Nucleus accumbens (tissue), 56 donors: ENCODE measurements at places on chromosomes 6 and 20.

GRCh38 chr6:41457303-41457670, 88.9 kb upstream of the FOXP4 start:
- DNase-seq, result no peak

GRCh38 chr20:51529758-51530157, 12.8 kb downstream of the NFATC2 start:
- no peak for DNase-seq

DNA sequence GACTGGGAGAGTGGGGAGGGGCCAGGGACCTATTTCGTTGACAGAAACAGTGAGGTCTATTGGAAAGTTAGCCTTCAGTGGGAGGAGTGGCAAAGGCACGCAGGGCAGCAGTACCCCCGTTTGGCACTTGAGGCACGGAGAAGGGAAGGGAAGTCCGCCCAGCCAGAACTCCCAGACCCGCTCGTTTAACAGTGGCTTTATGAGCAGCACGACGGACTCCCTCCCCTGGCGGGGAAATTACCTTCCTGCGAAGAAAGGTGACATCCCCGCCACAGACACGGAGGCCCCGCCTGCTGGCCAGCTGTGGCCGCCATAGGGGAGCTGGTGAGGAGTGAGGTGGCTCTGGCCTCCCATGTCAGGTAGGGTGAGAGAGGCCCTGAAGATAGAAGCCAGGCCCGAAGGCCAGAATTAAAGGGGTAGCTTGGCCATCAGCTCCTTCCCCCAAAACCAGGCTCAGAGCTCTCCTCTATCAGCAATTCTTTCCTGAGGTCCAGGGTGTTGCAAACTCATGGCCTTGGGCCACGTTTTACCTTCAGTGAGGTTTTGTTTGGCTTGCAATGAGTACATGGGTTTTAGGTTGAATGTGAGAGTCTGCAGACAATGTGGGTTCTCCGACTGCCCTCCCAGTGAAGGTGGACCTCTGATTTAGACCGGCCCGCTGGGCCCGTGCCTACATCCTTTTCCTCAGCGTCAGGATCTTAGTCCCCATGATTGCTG, 123.7 kb downstream of the MRPL14 start:
- DNase-seq, result no peak

DNA sequence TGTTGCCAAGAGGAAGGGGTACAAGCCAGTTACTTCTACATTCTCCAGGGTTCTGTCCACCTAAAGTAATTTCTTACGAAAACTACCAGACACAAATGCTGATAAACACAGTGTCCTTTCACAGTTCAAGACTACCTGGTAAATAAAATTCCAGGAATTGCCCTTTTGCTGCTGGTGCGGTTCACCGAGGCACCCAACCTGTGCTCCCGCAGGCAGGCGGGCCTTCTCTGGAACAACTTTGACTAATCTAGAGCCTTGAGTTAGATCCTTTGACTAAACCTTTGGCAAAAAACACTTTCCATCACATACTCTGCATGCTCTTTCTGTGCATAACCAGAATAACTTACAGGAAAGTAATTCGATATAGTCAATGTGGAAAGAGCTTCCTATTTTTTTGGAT, 107.0 kb downstream of the HUS1B start:
- no peak for DNase-seq

- DNase-seq, result no peak
Observed at GRCh38 chr6:3578981-3579380, 122.1 kb upstream of the SLC22A23 start.
